Epithelial cell of proximal tubule (primary cell): ENCODE measurements at places on chromosomes 11 and 22. TPM values are rescaled to one million over a fixed set of nuclear protein-coding genes. Genes with fewer than 3 reads are reported as not detected.

The CABP4 gene
- total RNA-seq = not detected in 2 replicates

The CCDC116 gene
- 0.17 and 0.29 TPM in 2 replicates for total RNA-seq

The ACTN3 gene
- total RNA-seq = not detected in 2 replicates

The GUCY1A2 gene
- total RNA-seq = 0.06 and 0.22 TPM in 2 replicates

The SVIP gene
- 13.0 and 14.8 TPM in 2 replicates for total RNA-seq

The CDC42BPG gene
- 4.6 and 8.9 TPM in 2 replicates for total RNA-seq

The SCO2 gene
- total RNA-seq = 1.4 TPM in 1 of 2 replicates, not detected in the other

The DDB1 gene
- total RNA-seq = 175 and 218 TPM in 2 replicates

The MUC15 gene
- total RNA-seq = not detected in 2 replicates

The APOBEC3A gene
- total RNA-seq = 0.12 and 0.43 TPM in 2 replicates

The TSPO gene
- 524 and 536 TPM in 2 replicates for total RNA-seq

GRCh38 chr22:23140385-23140784 lies 1.4 kb downstream of the RSPH14 start:
- DNase-seq = no peak

DNA sequence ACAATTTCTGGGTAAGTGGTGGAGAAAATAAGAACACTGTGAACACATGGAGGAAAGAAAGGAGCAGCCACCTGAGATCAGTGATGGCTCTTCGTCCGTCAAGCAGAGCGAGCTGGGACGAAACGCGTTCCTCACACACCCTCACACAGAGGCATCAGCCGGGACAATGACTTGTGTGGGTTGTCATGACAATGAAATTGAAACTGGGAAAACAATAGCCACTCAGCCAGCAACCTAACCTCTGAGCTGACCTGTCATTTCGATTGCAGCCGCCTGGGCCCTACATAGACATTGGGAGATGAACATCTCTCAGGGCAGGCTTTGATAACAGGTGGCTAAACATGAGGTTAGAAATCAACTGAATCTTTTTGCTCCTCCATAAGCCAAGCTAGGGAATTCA lies 51.3 kb downstream of the TRIM29 start:
- DNase-seq = no peak

- DNase-seq = no peak
Measured at GRCh38 chr11:86369668-86370067, 5.0 kb upstream of the CCDC81 start.

DNA sequence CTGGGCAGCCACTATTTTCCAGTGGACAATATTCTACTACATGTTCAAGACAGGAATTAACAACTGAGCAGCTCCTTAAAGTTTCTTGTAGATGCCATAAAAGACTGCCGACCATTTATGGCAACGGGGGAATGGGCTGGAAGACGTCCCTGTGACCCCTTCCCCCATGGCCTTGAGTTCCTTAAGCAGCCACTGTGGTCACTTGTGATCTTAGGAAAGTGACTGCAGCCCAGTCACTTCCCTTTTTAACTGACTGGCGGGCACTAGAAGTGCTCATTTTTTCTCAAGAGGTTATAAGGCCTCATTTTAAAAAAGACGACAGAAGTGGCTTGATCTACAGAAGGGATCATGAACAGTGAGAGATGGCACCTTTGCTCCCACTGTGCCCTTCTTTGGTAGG lies 153.2 kb upstream of the NARS2 start:
- DNase-seq = no peak

DNA sequence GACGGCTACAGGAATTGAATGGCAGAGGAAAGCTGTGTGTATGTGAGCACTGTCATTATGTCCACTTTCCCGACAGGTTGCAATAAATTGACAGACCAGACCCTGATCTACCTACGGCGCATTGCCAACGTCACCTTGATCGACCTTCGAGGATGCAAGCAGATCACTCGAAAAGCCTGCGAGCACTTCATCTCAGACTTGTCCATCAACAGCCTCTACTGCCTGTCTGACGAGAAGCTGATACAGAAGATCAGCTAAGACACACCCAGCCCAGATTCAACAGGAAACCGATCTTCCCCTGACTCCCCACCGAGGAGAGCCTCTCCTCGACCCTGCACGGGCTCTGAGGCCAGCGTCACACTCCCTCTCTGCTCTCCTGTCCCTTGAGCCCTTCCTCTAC lies 11.5 kb upstream of the GRK2 start:
- DNase-seq = no peak

DNA sequence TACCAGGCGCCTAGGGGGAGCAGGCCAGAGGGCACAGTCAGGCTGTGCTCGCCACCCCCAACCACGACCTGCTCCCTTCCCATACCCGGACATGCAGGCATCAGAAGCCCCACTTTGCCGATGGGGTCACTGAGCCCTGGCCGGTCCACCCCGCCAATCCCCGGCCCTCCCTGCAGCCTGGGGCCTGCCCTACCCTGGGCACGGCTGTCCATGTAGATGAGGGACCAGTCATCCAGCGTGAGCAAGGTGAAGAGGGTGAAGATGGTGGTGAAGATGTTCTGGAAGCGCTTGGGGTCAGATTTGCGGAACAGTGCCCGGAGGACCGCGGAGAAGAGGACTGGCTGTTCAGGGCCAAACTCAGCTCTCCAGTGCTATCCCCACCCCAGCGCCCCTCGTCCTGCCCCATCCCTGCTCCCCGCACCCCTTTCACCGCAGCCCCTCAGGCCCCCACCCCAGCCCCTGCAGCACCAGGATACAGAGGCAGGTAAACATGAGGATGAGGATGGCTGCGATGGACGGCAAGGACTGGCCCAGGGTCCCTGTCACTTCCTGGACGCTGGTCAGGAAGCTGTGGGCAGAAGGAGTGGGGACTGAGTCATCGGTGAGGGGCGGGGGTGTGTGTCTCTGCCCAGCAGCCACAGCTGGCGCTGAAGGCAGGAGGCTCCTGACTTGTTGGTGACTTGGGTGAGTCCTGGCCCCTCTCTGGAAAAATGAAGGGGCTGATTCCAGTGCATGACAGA lies 5.5 kb downstream of the CATSPER1 start:
- no peak for DNase-seq

GRCh38 chr22:19434401-19434800 lies 2.1 kb downstream of the MRPL40 start:
- peak; percentile 31 for DNase-seq

GRCh38 chr11:133723056-133723455 lies 122.3 kb downstream of the SPATA19 start:
- DNase-seq = no peak

GRCh38 chr11:129041611-129042018 lies 98.9 kb upstream of the TP53AIP1 start:
- DNase-seq = no peak

- DNase-seq = no peak
Measured at GRCh38 chr11:70252844-70253243, 17.6 kb upstream of the PPFIA1 start.

- DNase-seq = no peak
Measured at GRCh38 chr11:16040151-16040550, 316.2 kb downstream of the SOX6 start.

- DNase-seq = no peak
Measured at GRCh38 chr11:17277024-17277584, 565 bp downstream of the NUCB2 start.

DNA sequence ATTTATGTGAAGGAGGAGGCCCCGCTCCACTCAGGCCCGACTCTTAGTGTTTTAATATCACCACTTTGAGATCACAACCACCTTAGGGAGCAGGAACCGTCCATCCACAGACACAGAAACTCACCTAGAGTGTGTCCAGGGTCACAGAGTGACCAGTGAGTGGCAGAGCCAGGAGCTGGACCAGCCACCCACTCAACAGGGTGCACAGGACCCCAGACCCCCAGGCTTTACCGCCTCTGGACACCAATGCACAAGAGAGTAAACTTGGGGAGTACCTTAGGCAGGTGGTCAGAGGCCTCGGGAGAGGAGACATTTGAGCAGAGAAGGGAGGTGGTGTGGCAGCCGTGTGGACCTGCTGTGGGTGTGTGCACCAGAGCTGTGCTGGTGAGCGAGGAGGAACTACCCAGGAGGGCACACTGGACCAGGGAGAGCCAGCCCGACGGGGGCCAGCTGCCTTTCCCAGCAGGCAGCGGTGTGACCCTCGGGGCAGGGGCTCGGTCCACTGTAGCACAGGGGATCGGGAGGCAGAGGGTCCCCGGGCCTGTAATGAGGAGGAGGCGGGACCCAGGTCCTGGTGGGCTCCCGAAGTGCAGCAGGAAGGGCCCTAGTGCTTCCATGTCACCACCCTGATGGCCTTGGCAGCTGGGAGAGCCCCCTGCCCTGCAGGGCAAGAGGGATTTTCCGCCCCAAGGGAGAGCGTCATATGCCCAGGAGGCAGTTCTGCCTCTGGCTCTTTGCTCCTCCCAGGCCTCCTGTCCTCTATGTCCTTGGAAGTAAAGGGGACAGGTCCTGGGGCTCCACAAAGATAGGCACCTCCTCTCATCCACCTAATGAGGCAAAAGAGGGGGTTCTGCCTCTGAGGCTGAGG lies 7.5 kb upstream of the NLRP6 start:
- DNase-seq = no peak

- no peak for DNase-seq
Measured at GRCh38 chr11:96942855-96943254, 553.0 kb downstream of the JRKL start.

GRCh38 chr22:47851586-47851985 lies 1089.1 kb downstream of the TBC1D22A start:
- DNase-seq = no peak

GRCh38 chr11:40606800-40607199 lies 852.7 kb downstream of the LRRC4C start:
- no peak for DNase-seq

GRCh38 chr11:128714881-128715280 lies 21.0 kb downstream of the FLI1 start:
- DNase-seq = no peak

DNA sequence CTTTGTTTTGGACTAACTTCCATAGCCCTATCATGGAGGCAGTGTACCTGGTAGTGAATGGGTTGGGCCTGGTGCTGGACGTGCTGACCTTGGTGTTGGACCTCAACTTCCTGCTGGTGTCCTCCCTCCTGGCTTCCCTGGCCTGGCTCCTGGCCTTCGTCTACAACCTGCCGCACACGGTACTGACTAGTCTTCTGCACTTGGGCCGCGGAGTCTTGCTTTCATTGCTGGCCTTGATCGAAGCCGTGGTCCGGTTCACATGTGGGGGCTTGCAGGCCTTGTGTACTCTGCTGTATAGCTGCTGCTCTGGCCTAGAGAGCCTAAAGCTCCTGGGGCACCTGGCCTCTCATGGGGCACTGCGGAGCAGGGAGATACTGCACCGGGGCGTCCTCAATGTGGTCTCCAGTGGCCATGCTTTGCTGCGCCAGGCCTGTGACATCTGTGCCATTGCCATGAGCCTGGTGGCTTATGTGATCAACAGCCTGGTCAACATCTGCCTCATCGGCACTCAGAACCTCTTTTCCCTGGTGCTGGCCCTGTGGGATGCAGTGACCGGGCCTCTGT lies 846 bp downstream of the RNF26 start:
- DNase-seq = no peak

DNA sequence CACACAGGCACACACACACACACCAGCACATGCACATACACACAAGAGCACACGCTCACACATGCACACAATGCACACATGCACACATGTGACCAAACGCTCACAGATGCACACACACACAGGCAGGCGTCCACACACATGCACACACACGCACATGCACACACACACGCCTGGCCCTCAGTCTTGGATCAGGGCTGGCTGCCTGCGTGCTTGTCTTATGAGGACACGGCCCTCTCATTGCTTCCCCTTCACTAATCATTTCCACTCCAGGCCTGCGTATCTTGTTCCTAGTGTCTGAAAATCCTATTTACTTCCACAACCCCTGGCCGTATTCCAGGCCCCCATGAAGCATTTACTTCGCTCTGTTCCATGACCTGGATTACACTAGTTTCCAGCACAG lies 740.5 kb downstream of the BRD1 start:
- no peak for DNase-seq

- DNase-seq = peak; percentile 18
Measured at GRCh38 chr22:46929046-46929709, 166.7 kb downstream of the TBC1D22A start.

DNA sequence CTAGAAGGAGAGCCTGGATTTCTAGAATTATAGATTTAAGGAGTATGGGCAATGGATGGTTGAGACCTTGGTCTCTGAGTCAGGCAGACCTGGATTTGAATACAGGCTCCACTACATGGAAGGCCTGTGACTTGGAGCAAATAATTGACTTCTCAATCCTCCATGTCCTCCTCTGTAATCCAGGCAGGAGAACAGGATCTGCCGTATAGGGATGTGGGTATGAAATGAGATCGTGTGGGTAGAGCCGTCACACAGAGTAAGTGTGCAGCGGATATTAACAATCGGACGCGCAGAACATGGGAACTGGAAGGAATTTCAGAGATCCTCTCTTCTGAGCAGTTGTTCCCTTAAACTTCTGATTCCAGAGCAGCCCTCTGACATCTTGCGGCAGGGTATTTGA lies 11.5 kb upstream of the TMPRSS13 start:
- DNase-seq = no peak

GRCh38 chr11:68843703-68844312 lies 2.1 kb upstream of the CPT1A start:
- no peak for DNase-seq

DNA sequence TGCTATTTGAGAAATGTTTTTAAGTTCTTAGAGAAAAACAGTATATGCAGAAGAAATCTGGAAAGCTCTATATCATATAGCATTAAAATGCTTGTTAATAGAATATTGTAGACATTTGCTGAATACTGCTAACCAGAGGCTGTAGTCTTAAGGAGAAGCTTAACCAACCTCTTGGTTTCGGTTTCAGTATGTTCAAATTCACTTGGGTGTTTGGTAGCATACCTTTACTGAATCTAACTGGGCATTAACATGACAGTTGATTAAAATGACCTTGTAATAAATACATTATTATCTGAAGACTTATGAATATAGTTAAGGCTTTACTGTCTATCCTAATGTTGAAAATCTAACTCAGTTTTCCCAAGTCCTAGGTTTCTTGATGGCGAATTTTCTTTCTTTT lies 5.4 kb downstream of the PCF11 start:
- DNase-seq = no peak

GRCh38 chr11:119149018-119149785 lies at the start of gene ABCG4:
TSS of gene ABCG4 (plus strand) at chr11:119149052. CDS start at chr11:119149966, 914 bp downstream.
- DNase-seq = no peak

GRCh38 chr11:67347964-67348749 lies 5.2 kb downstream of the POLD4 start:
- no peak for DNase-seq

GRCh38 chr22:45317551-45318167 lies 7.9 kb downstream of the FAM118A start:
- DNase-seq = no peak

DNA sequence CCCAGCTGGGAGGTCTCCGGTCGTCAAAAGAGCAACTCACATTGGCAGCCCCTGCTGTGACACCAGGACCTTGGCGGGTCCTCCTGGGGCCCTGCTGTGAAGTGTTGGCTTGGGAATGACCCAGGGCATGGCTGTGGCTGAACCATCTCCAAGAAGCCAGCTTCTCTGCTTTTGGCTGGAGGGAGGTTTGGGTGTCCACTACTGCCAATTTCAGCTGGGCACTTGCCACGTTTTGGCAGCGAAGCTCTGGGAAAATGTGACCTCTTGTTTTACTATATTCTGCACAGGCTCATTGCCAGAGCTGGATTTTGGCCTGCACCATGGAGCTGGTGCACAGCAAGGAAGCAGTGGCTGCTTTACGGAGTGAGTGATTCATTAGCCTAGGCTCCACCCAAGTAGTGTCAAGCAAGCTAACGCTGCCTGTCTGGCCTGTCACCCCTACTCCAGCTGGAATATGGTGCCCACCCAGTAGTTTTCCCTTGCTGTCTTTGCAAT lies 24.3 kb upstream of the SMCO4 start:
- no peak for DNase-seq

- DNase-seq = no peak
Measured at GRCh38 chr11:71332046-71332445, 79.7 kb upstream of the SHANK2 start.
